Activated CD4-positive, alpha-beta T cell treated with anti-CD3 and anti-CD28 coated beads, Interleukin-2, amount 50 U/mL, for 16 hours (primary cell): ENCODE measurements at places on chromosomes 7 and 10.

DNA sequence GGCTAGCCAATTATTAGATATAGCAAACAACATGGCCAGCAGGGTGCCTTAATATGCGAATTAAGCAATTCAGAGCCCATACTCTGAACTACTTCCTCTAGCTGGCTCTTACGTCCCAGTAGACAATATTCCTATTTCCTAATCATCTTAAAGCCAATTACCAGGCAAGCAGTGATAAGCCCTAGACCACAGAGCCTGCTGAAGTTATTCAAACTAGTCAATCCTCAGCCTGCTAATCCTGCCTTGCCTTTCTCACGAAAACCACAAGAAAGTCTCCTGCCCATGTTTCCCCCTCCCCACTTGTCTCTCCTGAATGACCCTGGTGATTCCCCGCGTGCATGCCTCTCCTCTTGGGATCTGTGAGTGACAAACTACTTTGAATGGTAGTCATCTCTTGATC lies 86.8 kb upstream of the CACNA2D1 start:
- DNase-seq, result no peak

DNA sequence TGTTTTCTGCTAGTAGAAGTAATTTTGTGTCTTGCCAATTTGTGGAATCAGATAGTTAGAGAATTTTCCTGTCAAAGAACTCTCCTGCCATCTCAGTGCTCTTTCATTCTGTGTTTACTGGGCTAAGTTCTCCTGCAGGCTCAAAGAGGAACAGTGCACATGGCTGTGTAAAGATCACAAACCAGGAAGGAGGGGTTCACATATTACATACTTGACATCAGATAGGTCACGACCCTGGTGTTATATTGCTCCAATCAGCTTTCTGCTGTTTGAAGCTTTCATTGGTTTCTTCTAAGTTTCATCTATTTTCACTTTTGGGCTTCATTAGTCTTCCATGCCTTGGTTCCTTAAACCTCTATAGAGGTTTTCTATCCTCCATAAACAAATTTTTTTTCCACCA lies 13.5 kb upstream of the ELMO1 start:
- DNase-seq, result no peak

- no peak for DNase-seq
Measured at GRCh38 chr7:27177795-27178320, 3.7 kb upstream of the HOXA10 start.

GRCh38 chr10:126924180-126924914 lies 19.1 kb downstream of the DOCK1 start:
- DNase-seq, result no peak

- peak; percentile 50 for DNase-seq
Measured at GRCh38 chr10:63976538-63976937, 455.3 kb downstream of the REEP3 start.

- no peak for DNase-seq
Measured at GRCh38 chr7:74027683-74028320, at the start of gene ELN. ELN (plus strand) TSS chr7:74028173; CDS start chr7:74028188, 15 bp downstream.

GRCh38 chr7:89988074-89988473 lies 166.2 kb upstream of the STEAP1 start:
- DNase-seq, result no peak

DNA sequence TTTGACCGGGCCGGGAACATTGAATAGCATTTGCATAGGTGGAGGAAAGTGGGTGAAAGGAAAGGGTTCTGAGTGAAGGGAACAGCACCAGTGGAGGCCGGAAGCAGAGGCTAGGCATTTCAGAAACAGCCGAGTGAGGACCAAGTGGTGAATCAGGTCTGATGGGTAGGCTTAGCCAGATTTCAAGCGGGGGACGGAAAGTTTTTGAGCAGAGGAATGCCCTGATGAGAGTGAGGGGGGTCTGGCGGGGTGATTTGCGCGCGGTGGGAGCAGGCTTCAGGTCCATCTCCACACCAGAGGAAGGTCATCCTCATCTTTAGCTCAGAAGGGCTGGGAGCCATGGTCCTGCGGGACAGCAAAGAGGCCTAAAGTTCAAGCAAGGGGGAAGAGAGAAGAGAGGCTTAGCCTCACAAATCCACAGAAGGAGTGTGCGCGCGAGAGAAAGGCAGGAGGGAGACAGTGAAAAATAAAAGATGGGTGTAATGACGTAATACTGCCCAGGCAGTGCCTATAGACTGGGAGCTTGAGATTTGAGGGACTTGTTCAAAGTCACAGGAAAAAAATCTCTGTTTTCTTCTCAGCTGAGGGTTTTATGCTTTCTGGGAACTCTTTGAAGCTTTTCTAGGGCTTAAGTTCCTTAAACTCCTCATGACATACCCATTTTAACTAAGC lies 1.0 kb upstream of the DENND2A start:
- no peak for DNase-seq

GRCh38 chr7:22727714-22728035 lies 675 bp downstream of the IL6 start:
- no peak for DNase-seq
